ENCODE measurements at places on chromosomes 6 and 20. TPM values are rescaled to one million over a fixed set of nuclear protein-coding genes. Genes with fewer than 3 reads are reported as not detected.

- DNase-seq = no peak
Measured at GRCh38 chr6:148887181-148887580, 140.4 kb downstream of the UST start.

- no peak for DNase-seq
Measured at GRCh38 chr6:14401246-14401645, 283.7 kb downstream of the CD83 start.

DNA sequence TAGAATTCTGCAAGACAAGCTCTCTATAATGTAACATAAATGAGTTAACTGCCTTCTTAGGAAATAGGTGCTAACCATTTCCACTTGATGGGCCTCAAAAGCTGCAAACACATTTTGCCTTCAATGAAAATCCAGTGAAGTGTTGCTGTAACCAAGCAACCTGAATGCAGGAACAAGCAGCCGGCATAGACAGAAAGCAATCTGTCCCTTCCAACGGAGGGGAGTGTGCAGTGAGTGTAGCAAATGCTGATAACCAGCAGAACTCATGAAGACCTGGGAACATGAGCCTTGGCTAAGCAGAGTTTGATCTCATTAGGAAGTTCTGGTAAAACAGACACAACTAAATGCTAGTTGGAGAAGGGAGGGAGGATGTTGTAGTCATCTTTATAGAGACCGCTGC is 697.8 kb downstream of the KIF16B start:
- no peak for DNase-seq

GRCh38 chr6:40425192-40425919 is 161.8 kb downstream of the LRFN2 start:
- DNase-seq = peak; percentile 84

Gene SUMO4
- 7.8 TPM for total RNA-seq

Gene LY86
- 3.3 TPM for total RNA-seq

Gene VNN1
- 0.98 TPM for total RNA-seq

Gene PTK6
- 0.88 TPM for total RNA-seq

Gene GPSM3
- 11.3 TPM for total RNA-seq
